ENCODE measurements at places on chromosomes 2 and 18. TPM values are rescaled to one million over a fixed set of nuclear protein-coding genes. Genes with fewer than 3 reads are reported as not detected.

Gene GFPT1
- polyA plus RNA-seq, result 44.3 TPM

Gene PFN4
- polyA plus RNA-seq, result 0.52 TPM

Gene MC5R
- polyA plus RNA-seq, result not detected

Gene CYP27C1
- not detected for polyA plus RNA-seq

Gene FAM161A
- polyA plus RNA-seq, result 1.6 TPM

Gene TNFRSF11A
- polyA plus RNA-seq, result not detected

Gene IL36A
- not detected for polyA plus RNA-seq

Gene TTLL4
- 16.3 TPM for polyA plus RNA-seq

Gene LAMA3
- 0.32 TPM for polyA plus RNA-seq

Gene GNAL
- 0.46 TPM for polyA plus RNA-seq

Gene GPBAR1
- 0.05 TPM for polyA plus RNA-seq

Gene ST3GAL5
- 26.8 TPM for polyA plus RNA-seq

Gene PSMA8
- polyA plus RNA-seq, result not detected

Gene TRIB2
- polyA plus RNA-seq, result 13.0 TPM

Gene EFHD1
- not detected for polyA plus RNA-seq

Gene BOLL
- polyA plus RNA-seq, result not detected

Gene LANCL1
- 66.6 TPM for polyA plus RNA-seq

Gene MAPK4
- polyA plus RNA-seq, result not detected

Gene CPO
- polyA plus RNA-seq, result 0.12 TPM

Gene CFAP221
- polyA plus RNA-seq, result not detected

Gene ANKRD53
- 0.72 TPM for polyA plus RNA-seq

Gene NEU4
- polyA plus RNA-seq, result not detected

Gene GPR55
- not detected for polyA plus RNA-seq

Gene PPP4R1
- polyA plus RNA-seq, result 101 TPM

Gene DCDC2C
- not detected for polyA plus RNA-seq

Gene FKBP7
- 130 TPM for polyA plus RNA-seq

Gene GAL3ST2
- polyA plus RNA-seq, result not detected

Gene EVA1A
- 32.5 TPM for polyA plus RNA-seq

Gene MTX2
- polyA plus RNA-seq, result 35.2 TPM

Gene ATRAID
- polyA plus RNA-seq, result 233 TPM

Gene RAPGEF4
- 0.63 TPM for polyA plus RNA-seq

Gene GPR45
- not detected for polyA plus RNA-seq

Gene EDAR
- polyA plus RNA-seq, result not detected

Gene PCARE
- polyA plus RNA-seq, result not detected

Gene ZNF804A
- polyA plus RNA-seq, result 3.5 TPM

Gene WDR43
- 95.5 TPM for polyA plus RNA-seq

Gene PTPRN
- 11.7 TPM for polyA plus RNA-seq
